ENCODE measurements at places on chromosomes 5 and 9.

- no peak overlapping the region for H3K27ac ChIP-seq
- H3K36me3 ChIP-seq, result peaks cover 28% of the 10 kb centered on the region
- H3K4me3 ChIP-seq, result no peak overlapping the region
- H3K4me1 ChIP-seq, result peaks cover 52% of the 10 kb centered on the region
These were observed 3.4 kb downstream of the MGAT1 start for GRCh38 chr5:180799194-180799593.

GRCh38 chr5:106415541-106415940, 1255.2 kb downstream of the EFNA5 start:
- no peaks in the 10 kb centered on the region for H3K4me1 ChIP-seq
- no peak overlapping the region for H3K4me3 ChIP-seq
- no peak overlapping the region for H3K27ac ChIP-seq
- DNase-seq, result no peak
- peaks cover 6% of the 10 kb centered on the region for H3K27me3 ChIP-seq
- H3K36me3 ChIP-seq, result no peaks in the 10 kb centered on the region

DNA sequence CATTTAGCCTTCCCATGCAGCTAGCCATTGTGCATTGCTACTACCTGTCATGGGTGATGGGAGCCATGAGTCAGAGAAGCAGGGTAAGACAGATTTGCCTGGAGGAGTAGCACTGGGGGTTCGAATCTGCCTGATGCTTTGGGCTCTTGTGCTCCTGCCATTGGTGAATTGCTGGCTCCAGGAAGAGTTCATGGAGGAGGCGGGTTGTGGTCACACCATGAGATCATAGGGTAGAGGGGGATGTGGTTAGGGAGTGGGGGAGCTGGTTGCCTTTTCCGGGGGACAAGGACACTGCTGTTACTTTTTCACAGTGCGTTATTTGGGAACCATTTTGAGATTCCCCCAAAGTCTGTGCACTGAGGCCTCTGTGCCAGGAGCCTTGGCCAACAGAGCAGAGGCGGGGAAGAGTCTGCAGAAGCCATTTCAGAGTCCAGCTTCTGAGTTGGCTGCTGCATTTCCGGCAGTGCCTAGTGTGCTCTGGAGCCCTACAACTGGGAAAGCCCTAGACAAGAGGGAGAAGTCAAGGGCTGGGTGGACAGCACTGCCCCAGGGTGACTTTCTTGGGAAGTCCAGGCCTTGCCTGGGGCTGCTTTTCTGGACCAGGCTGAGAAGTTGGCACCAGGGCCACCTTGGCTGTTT, 6.2 kb downstream of the ANGPTL2 start:
- DNase-seq, result no peak
- peaks cover 46% of the 10 kb centered on the region for H3K4me1 ChIP-seq
- peaks cover under 1% of the 10 kb centered on the region for H3K36me3 ChIP-seq
- H3K27ac ChIP-seq, result no peak overlapping the region
- H3K27me3 ChIP-seq, result peaks cover 3% of the 10 kb centered on the region
- H3K4me3 ChIP-seq, result no peak overlapping the region

DNA sequence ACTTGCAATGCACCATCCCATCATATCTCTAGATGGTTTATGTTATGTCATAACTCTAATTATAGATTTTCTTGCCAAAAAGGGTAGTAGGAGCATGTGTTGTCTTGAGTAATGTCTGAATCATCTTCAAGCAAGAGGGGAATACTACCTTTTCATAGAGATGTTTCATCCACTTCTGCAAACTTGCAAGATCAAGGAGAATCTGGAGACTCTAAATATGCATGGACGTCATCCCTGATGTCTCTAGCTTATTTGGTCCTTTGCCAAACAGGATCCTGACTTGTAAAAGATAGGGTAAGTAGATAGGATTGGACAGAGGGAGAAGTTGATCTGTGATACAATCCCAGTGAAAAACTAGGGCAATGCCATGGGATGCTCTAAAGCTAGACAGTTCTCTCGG, 246.5 kb downstream of the DMRTA1 start:
- DNase-seq, result no peak
- H3K4me3 ChIP-seq, result no peak overlapping the region
- no peaks in the 10 kb centered on the region for H3K27me3 ChIP-seq
- no peaks in the 10 kb centered on the region for H3K36me3 ChIP-seq
- H3K4me1 ChIP-seq, result no peaks in the 10 kb centered on the region
